ENCODE measurements at places on chromosomes 12 and 14. TPM values are rescaled to one million over a fixed set of nuclear protein-coding genes. Genes with fewer than 3 reads are reported as not detected.

The P2RX7 gene
- 2.3 TPM for total RNA-seq

The CHGA gene
- total RNA-seq, result 26.8 TPM

The KRT6C gene
- not detected for total RNA-seq

DNA sequence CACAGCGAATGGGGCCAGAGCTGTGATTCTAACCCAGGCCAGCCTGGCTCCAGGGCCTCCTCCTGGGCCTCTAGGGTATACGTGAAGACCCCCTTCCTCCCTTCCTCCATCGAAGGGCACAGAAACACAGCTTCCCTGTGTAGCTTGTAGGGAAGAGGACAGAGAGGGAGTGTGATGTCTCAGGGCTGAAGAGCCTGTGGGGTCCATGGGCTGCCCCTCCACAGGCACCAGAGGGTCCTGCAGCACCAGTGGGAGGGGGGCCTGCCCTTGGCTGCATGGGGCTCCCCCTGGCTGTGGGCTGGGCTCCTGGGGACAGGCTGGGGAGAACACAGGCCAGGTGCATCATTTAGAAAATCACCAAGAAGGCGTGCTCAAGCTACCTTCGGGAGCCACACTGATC, 178.5 kb downstream of the CALM1 start:
- DNase-seq, result no peak

- no peak for DNase-seq
Measured at GRCh38 chr12:87054226-87054625, 798.0 kb upstream of the MGAT4C start.

Data from cerebellum (tissue), 4 donors.